ENCODE measurements at places on chromosomes 6 and 20. TPM values are rescaled to one million over a fixed set of nuclear protein-coding genes. Genes with fewer than 3 reads are reported as not detected.

DNA sequence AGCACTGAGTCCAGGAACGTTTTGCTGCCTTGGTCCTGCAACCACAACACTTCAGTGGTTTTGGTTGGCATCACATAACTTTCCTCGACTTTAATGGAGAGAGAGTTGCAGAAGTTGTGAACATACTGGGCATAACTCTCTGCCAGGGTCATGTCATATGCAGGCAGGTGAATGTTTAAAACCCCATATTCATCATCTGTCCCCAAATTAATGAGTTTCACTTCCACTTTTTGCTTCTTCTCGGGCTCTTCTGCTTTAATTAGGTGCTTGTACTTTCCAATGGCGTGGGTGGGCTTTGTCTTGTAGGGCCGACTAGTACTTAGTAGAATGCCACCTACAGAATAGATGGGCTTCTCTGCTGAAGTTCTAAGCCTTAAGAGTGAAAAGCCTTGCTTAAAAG lies 45.2 kb upstream of the TFAP2A start:
- H3K27me3 ChIP-seq = no peaks in the 10 kb centered on the region
- no peaks in the 10 kb centered on the region for H3K36me3 ChIP-seq
- H3K4me3 ChIP-seq = no peak overlapping the region
- DNase-seq = no peak
- H3K27ac ChIP-seq = no peak overlapping the region

- H3K36me3 ChIP-seq = no peaks in the 10 kb centered on the region
- H3K4me3 ChIP-seq = no peak overlapping the region
- no peak for DNase-seq
- no peaks in the 10 kb centered on the region for H3K27me3 ChIP-seq
- no peaks in the 10 kb centered on the region for H3K4me1 ChIP-seq
These were observed 119.9 kb downstream of the INSM1 start for GRCh38 chr20:20487811-20488210.

DNA sequence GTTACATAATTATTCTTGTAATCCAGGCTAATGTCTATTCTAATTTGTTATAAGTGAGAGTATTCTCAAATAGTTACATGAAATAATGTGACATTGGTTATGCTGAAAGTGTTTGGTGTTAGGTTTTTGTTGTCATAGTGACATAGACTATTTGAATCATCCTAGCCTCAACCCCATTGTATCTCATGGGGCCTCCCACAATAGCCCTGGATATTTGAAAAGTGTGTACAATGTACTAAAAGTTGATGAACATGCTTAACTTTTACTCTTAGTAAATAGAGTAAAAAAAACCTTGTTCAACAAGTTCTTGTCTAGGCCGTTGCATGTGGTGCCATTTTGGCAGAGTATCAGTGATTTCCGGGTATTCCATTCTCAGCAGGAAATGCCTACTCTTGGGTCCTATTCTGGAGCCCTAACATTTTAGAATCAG lies 83.0 kb downstream of the RTN4IP1 start:
- peaks cover 19% of the 10 kb centered on the region for H3K4me1 ChIP-seq
- H3K4me3 ChIP-seq = no peak overlapping the region
- no peaks in the 10 kb centered on the region for H3K36me3 ChIP-seq
- peak overlapping the region; percentile 51 for H3K27ac ChIP-seq
- no peaks in the 10 kb centered on the region for H3K27me3 ChIP-seq

GRCh38 chr6:47781732-47782131 lies at the start of gene OPN5:
OPN5 (plus strand) TSS chr6:47782032; CDS start chr6:47782067, 35 bp downstream.
- no peak for DNase-seq

- H3K27me3 ChIP-seq = no peaks in the 10 kb centered on the region
- no peaks in the 10 kb centered on the region for H3K36me3 ChIP-seq
- no peak overlapping the region for H3K27ac ChIP-seq
These were observed 23.8 kb downstream of the TMEM14B start for GRCh38 chr6:10771371-10771894.

The DSP gene
- total RNA-seq = 4.9 TPM

The BPIFB1 gene
- total RNA-seq = not detected

The SYNDIG1 gene
- total RNA-seq = 0.27 TPM

The SALL4 gene
- total RNA-seq = not detected

The OXT gene
- not detected for total RNA-seq

All from sigmoid colon (tissue), 7 donors.